Activated CD4-positive, alpha-beta T cell treated with anti-CD3 and anti-CD28 coated beads, Interleukin-2, amount 50 U/mL, for 48 hours (primary cell): ENCODE measurements at places on chromosomes 16 and 17.

DNA sequence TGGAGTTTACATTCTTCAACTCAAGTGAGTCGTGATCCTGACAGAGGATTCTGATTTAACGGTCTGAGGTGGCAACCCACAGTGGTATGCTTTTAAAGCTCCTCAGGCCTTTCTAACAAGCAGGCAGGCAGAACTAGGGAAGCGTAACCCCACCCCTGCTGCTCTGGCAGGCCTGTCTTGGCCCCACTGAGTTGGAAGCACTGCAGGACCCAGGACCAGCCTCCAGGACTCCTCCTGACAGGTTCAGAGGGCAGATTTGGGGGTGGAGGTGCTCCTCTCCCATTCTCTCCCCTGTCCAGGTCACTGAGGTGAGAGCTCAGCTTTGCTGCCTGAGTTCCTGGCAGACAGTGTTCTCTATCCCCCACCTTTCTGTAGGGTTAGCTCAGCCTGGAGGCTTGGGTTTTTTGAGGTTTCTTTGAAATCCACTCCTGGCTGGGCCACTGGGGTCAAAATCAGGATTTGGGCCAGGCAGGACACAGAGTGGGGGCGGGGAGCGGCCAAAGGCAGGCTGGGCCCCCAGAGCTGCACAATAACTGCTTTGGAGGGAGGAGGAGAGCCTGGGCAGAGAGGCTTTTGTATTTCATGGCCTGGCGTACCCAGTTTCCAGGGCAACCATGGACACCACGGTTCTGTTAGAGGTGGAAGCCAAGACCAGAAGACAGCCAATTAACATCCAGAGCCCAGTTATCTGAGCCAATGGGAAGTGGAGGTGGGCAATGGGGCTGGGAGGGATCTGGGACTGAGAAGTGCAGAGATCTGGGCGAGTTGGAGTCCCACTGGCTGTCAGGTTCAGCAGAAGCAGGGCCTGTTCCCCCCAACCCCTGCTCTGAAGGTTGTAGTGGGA lies 9.5 kb downstream of the MRPL27 start:
- DNase-seq = no peak

DNA sequence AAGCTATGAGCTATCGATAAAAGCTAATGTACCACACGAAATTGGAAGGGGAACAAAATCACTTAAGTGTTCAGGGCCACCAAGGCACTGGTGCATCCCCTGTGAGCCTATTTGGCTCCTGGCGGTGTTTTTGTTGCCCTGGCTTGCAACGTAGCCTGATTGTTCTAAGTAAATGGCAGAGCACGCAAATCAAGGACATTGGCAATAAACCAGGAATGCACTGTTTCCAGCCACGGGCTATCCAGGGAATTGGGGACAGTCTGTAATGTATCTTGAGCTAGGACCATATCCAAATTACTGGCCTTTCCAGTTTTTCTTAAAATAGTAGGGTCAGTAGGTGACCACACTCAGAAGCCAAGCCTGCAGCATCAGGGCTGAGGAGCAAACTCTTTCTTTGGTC lies 734.0 kb downstream of the MAF start:
- DNase-seq = no peak

GRCh38 chr16:88058136-88058535 lies 106.9 kb downstream of the BANP start:
- DNase-seq = no peak

DNA sequence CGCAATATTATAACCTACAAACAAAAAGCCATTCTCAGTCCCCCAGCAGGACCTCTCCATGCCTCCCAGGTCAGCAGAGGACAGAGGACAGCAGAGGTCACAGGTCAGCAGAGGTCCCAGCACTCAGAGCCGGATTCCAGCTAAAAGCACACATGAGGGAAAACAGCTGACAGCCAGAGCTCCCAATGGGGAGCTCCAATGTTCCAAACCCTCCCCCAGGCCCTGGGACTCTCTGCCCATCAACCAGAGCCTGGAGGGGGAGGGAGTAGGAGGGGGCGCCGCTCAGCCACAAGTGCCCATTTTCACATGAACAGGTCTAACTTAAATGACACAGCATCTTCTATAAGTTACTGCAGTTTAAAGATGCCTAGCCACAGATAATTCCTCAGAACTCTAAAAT lies 77.5 kb downstream of the ANKRD11 start:
- no peak for DNase-seq
